Lung (tissue), 17 donors: ENCODE measurements at places on chromosomes 2 and 18. TPM values are rescaled to one million over a fixed set of nuclear protein-coding genes. Genes with fewer than 3 reads are reported as not detected.

Gene ERICH2
- 17.0 TPM for total RNA-seq

Gene CHRNG
- not detected for total RNA-seq

Gene FNDC4
- 6.9 TPM for total RNA-seq

Gene SLC19A3
- total RNA-seq = 56.5 TPM

Gene SCN2A
- total RNA-seq = 0.31 TPM

Gene SNORC
- 2.1 TPM for total RNA-seq

Gene PTPRN
- total RNA-seq = 0.21 TPM

Gene KCNK3
- total RNA-seq = 27.7 TPM

Gene PRADC1
- total RNA-seq = 20.7 TPM

Gene TMEM247
- not detected for total RNA-seq

Gene SOCS6
- total RNA-seq = 18.4 TPM

Gene CPLX4
- total RNA-seq = not detected

Gene EFR3B
- 6.1 TPM for total RNA-seq

Gene AGAP1
- 31.3 TPM for total RNA-seq

Gene STK39
- total RNA-seq = 18.7 TPM

Gene RGPD3
- total RNA-seq = 0.09 TPM

Gene ZNF385B
- 70.8 TPM for total RNA-seq

Gene EML6
- total RNA-seq = 2.8 TPM

Gene HJURP
- 2.0 TPM for total RNA-seq

Gene ACMSD
- 0.12 TPM for total RNA-seq

Gene ALPG
- total RNA-seq = 1.0 TPM

Gene PTH2R
- total RNA-seq = 0.25 TPM

Gene GBX2
- total RNA-seq = not detected

Gene EPB41L3
- total RNA-seq = 64.0 TPM

Gene ZNF532
- total RNA-seq = 128 TPM

Gene SLC4A3
- total RNA-seq = 1.8 TPM
